ENCODE measurements at places on chromosomes 13 and 19. TPM values are rescaled to one million over a fixed set of nuclear protein-coding genes. Genes with fewer than 3 reads are reported as not detected.

- no peak for DNase-seq
Measured at GRCh38 chr13:114106526-114106925, 25.9 kb downstream of the RASA3 start.

The LRRC8E gene
- 0.67 TPM for polyA plus RNA-seq

The TEX29 gene
- 5.8 TPM for polyA plus RNA-seq

- DNase-seq, result no peak
Measured at GRCh38 chr19:17540174-17540573, 15.3 kb upstream of the COLGALT1 start.

The KLK6 gene
- 0.03 TPM for polyA plus RNA-seq

- no peak for DNase-seq
Measured at GRCh38 chr19:13573056-13573667, 66.9 kb upstream of the CACNA1A start.

GRCh38 chr19:4606921-4607678 lies 32.2 kb upstream of the TNFAIP8L1 start:
- DNase-seq, result no peak

DNA sequence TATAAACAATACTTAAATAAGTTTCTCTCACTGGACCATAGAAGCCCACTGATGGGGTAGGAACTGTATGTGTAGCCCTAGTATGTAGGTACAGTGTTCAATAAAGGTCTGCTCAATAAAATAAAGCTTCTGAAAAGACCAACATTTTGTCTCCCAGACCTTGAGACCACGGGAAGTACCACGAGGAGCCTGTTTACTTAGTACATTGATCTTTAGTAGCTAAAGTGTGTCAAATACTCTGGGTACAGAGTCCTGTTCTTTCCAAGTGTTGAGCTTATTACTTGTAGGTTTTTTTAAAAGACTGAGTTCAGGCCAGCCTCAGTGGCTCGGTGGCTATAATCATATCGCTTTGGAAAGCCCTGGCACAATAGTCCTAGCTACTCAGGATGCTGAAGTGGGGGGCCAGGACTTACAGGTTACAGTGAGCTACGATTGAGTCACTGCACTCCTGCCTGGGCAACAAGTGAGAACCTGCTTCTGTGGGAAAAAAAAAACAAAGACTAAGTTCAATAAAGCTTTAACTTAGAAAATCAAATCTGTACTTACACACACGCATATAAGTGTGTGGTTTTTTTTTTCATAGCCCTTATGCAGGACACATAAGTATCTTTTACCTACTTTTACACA lies 3.4 kb downstream of the MTRF1 start:
- no peak for DNase-seq

The KIR2DL4 gene
- polyA plus RNA-seq, result 0.10 TPM

- DNase-seq, result no peak
Measured at GRCh38 chr19:6227936-6228325, 51.8 kb downstream of the MLLT1 start.

- no peak for DNase-seq
Measured at GRCh38 chr13:114019367-114019766, 45.5 kb upstream of the C13orf46 start.

- DNase-seq, result peak; percentile 62
Measured at GRCh38 chr19:51407511-51408131, 9.8 kb downstream of the SIGLEC10 start.

The PGLYRP1 gene
- polyA plus RNA-seq, result not detected

GRCh38 chr19:56261145-56261544 lies 11.4 kb upstream of the EDDM13 start:
- DNase-seq, result no peak

The ZNF726 gene
- polyA plus RNA-seq, result 5.6 TPM

- no peak for DNase-seq
Measured at GRCh38 chr13:83184819-83185218, 697.5 kb downstream of the SLITRK1 start.

- no peak for DNase-seq
Measured at GRCh38 chr13:78160793-78161192, 242.2 kb upstream of the EDNRB start.

The NCR1 gene
- not detected for polyA plus RNA-seq

DNA sequence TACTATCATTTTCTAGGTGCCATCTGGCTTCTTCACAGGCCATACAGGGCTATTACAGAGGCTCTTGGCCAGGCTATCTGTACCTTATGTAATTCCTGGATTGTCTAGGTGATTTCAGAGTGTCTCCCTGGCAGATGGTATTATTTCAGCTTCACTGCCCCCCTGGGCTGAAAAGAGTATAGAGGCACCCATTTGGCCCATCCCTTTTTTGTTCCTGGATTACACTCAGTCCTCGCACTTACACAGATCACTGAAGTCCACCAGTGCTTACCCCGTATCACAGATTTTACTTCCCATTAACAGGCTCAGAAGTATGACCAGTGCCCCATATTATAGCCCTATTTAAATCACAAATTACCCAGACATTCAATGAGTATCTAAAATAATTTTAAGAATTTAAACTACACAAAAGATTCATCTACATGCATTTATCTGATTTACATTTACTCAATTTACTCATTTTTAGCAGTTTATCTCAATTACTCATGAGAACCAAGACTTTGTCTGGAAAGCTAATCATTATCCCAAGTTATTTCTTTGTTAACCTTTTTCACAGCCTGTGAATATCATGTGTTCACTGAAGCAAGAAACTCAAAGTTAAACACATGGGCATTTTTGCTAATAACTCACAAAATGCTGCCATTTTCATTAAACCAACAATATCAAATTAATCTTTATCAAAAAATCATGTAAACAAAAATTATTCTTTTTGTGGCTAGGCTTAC lies 121.0 kb downstream of the PCDH20 start:
- no peak for DNase-seq

DNA sequence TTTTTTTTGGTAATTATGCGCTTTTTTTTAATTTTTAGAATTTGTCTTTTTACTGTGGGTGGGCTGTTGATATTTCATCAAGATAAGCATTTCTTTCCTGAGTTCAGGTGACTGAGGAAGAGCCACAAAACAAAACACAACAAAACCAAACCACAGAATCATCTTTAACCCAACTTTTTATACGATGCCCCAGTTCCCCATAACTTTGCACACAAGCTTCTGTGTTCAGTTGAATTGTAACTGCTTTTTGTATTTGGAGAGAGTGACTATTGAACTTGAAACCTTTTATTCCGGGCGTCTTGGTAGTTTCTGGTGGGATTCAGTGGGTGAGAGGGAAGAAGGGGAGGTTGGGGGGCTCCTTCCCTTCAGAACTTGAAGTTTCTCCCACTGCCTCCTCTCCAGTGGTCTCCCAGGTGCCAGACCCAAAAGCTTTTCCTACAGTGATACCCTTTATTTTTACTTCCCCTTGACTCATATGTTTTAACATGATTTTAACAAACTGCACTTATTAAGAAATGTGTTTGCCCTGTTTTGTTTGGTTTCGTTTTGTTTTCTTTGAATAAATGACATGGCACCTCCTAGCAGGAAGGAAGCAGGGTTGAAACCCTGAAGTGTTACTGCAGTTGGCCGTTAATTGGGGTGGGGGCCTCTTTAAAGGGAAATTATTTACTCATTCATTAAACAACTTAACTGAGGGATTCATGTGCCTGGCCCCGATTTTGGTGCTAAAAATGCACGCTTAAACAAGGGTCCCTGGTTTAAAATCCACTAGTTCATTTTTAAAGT lies 2.7 kb upstream of the CCDC97 start:
- no peak for DNase-seq

DNA sequence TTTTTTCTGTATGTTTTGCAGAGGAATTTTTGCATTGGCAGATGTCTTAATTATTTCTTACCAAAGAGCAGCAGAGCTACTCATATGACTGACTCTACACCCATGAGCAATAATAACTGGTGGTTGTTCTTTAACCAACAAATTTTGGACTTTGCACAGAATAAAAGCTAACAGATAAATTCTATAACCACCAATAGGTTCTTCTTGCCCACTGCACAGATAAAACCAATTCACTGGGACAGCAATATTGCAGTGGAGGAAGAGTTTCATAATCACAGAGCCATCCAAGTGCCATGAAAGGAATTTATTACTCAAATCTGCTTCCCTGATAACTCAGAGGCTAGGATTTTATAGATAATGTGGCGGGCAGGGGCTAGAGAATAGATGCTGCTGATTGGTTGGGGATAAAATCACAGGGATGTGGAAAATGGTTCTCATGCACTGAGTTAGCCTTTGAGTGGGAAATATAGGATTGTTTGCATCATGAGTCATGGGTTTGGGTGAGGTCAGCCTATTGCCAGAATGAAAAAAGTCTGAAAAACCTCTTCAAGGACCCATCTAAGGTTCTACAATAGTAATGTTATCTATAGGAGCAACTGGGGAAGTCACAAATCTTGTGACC lies 104.3 kb upstream of the PCDH17 start:
- DNase-seq, result peak; percentile 58

The ADAMTS10 gene
- polyA plus RNA-seq, result not detected

DNA sequence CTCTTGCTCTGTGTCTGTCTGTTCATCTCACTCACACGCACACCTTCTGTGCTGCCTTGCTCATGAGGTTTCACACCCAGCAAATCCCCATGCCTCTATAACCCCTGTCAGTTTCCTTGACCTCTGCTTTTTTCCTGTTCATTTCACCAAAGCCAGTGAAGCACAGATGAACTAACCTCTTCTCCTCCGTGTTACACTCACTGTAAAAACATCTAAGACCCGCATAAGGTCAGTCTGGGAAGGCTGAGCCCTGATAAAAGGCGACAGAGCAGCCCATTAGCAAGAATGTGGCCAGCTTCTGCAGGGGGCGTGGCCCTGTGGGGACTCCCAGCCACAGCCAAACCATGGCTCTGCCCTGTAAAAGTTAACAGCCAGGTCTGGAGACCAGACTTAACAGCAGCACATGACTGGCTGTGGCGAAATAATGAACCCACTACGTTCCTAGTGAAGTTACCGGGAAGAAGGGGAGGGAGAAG lies 42.8 kb upstream of the NPAS1 start:
- no peak for DNase-seq

The KLHL1 gene
- not detected for polyA plus RNA-seq

DNA sequence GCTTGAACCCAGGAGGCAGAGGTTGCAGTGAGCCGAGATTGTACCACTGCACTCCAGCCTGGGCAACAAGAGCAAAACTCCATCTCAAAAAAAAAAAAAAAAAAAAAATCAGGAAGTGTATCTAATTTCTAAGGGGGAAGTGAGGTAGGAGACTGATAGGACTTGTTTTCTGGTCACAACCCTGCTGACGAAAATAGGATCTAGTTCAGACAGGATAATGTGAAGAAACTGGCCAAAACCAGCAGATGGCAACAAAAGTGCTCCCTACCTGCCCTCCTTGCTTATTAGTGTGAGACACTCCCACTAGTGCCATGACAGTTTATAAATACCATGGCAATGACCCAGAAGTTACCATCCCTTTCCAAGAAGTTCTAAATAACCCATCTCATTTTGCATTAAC lies 36.0 kb upstream of the KPNA3 start:
- no peak for DNase-seq

The MUC16 gene
- polyA plus RNA-seq, result under 0.01 TPM

DNA sequence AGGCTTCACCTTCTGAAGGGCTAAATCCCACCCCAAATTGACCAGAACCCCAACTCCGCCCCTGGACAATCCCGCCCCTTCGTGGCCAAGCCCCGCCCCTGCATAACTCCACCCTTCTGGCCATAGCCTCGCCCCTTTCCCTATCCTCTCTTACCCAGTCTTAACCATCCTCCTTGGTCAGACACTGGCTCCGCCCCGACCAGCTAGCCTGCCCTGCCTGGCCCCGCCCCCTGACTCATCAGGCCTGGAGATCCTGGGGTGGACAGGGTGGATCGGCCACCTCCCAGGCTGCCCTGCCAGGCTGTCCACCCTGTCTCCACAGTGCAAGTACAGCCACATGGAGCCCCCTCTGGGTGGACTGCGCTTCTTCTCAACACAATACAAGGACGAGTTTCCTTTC lies 8.0 kb upstream of the ZNF358 start:
- peak; percentile 61 for DNase-seq

- no peak for DNase-seq
Measured at GRCh38 chr13:43848001-43848649, 31.4 kb downstream of the CCDC122 start.

- no peak for DNase-seq
Measured at GRCh38 chr19:1518471-1518870, 5.4 kb upstream of the PLK5 start.

All from small intestine (tissue), 16 donors.